ENCODE measurements at places on chromosomes 12 and 14.

DNA sequence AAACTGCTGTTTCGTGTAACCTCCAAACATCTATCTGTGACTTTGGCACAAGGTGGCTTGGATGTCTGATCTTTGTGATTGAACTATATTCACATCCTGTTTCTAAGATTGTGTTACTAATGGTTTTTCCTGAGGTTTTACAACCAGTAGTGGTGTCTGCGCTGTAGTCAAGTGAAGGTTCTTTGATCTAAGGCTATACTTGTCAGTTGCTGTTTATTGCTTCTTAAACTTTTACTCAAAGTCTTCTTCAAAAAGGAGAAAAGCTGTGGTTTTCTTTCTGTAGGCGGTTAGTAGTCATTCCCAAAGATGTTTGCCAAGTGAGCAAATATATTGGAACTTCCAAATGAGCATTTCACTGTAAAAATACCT, 12.3 kb upstream of the CALM1 start:
- DNase-seq = no peak

GRCh38 chr12:42615006-42615405, 25.5 kb upstream of the PRICKLE1 start:
- DNase-seq = no peak

DNA sequence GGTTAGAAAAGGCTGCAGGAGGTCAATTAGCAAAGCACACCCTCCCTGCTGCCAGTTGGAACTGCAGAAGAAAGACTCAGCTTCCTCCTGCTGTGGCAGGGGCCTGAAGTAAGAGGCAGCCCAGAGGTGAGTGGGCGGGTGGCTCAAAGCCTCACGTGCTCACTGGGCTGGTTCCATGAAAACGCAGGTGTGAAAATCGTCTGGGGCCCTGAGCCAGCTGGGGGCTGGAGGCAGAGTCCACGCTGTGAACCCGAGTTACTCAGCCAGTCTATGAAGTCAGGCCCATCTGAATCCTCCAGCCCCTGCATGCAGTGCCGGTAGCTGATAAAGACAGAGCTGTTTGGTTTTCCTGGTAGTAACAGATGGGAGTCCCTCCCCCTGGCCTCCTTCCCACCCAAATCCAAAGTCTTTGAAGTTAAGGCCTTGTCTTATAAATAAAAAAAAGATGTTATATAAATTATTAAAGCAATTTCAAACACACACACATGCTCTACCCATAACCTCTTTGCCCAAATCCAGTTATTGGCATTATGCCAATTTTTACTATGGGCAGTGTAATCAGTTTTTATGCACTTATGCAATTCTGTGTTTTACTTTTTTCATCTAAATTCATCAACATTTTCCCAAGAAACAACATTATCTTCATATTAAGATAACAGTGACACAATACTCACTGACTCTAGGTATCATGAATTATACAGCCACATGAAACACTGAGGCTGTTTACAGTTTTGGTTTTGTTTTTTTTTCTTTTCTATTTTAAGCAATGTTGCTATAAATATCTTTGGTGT, 57.9 kb upstream of the PNMA1 start:
- peak; percentile 42 for DNase-seq

DNA sequence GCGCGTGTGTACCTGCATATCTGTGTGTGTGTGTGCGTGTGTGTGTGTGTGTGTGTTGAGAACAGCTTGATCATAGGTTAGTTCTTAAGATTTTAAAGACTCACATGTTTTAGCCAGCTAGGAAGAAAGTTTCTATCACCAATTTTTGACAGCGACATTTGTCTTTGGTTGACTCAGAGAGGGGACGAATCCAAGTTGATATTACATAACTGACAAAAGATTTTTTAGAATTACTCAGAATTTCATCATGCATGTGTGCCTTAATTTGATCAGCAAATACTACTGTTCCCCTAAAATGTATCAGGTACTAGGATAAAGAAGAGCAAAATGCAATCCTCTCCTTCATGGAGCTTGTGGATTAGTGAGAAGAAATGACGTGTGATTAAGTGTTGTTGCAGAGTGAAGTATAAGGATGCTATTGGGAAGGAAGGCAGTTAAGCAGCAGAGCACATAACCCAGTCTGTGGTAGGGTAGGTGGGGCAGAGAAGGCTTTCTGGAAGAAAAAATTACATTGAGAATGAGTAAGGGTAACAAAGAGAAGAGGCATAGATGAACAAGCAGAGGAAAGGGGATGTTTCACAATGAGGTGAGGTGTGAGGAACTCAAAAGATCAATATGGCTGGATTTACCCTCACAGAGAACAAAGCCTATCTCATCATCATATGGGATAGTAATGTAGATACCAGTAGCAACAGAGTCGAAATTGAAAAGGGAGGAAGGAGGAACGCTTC, 77.5 kb downstream of the ELK3 start:
- no peak for DNase-seq

DNA sequence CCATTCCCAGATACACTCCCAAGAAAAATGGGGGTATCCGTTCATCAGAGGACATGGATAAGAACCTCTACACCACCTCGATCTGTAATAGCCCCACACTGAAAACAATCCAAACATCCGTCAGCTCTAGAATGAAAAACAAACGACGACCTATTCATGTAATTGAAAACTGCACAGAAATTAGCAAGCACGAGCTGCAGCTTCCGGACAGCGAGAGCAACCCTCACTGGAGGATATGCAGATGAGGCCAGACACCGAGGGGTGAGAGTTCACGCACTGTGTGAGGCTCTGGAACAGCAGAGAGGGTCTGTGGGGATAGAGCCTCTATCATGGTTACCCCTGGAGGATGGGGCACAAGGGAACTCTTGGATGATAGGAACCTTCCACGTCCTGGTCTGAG, 143.9 kb upstream of the NCOR2 start:
- no peak for DNase-seq

Measured in activated T-helper 1 cell treated with Interleukin-2 at 50 U/mL for 16 hours (primary cell).